ENCODE measurements at places on chromosomes 11 and 22.

- no peak for DNase-seq
These were observed at the start of gene FGF19 for GRCh38 chr11:69703768-69704507. Gene FGF19, minus strand, starts transcription at chr11:69704022. Its CDS starts 146 bp downstream, at chr11:69703876.

DNA sequence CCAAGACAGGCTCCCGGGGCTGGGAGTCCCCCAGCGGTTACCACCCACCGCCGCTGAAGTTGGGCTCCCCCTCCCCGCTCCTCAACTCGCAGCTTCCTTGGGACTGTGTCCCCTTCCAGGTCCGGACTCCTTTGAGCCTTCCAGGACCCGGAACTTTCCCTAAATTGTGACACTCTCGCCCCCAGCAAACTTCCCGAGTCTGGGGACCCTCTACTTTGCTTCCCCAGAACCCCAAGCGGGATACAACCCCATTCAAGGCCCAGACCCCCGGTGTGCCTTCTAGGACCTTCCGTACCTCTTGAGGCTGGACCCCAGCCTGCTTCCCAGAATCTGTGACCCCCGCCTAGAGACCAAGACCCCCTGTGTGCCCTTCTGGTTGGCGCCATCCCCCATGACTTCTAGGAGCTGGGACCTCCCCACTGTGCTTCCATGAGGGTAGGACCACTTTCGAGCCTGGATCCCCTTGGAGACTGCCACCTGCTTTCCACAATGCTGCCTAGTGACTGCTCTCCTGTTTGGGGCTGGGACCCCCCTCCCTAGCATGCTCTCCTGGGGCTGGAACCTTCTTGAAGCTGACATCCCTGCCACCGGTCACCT is 587 bp downstream of the MYRF start:
- no peak for DNase-seq

DNA sequence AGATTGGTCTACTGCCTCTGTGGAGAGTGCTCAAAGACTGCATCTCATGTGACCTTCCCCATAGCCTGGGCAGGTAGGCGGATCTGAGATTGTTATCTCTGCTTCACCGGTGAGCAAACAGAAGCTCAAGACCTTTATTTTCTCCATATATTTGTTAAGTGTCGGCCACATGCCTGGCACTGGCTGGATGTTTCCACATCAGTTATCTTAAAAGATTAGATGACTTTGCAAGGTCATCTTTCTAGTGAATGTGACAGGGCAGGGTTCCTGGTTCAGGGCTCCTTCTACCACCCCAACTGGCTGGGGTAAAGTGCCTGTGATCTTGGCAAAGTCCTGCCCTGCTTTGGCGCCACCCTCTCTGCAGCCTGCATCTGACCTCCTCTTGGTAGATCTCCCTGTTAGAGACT is 125.0 kb downstream of the CCDC81 start:
- no peak for DNase-seq

- DNase-seq: no peak
These were observed 2.7 kb upstream of the LDHAL6A start for GRCh38 chr11:18452927-18453326.

DNA sequence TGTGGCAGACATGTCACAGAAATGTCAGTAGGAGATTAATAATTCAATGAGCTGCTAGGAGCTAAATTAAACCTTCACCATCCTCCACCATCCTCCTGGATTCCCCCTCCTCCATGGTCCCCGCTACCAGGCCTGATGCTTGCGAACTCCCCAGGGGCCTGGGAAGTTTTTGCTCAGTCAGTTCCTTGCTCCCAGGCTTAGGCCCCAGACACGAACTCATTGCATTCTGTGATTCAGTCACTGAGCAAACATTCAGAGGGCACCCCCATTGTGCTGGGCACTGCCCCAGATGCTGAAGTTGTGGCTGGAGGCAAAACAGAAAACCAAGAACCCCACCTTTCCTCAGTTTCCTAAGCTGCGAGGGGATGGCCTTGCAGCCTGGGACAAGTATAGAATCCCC is 14.3 kb downstream of the NPTXR start:
- DNase-seq: no peak

GRCh38 chr11:69355346-69355940 is 61.5 kb downstream of the MYEOV start:
- no peak for DNase-seq

DNA sequence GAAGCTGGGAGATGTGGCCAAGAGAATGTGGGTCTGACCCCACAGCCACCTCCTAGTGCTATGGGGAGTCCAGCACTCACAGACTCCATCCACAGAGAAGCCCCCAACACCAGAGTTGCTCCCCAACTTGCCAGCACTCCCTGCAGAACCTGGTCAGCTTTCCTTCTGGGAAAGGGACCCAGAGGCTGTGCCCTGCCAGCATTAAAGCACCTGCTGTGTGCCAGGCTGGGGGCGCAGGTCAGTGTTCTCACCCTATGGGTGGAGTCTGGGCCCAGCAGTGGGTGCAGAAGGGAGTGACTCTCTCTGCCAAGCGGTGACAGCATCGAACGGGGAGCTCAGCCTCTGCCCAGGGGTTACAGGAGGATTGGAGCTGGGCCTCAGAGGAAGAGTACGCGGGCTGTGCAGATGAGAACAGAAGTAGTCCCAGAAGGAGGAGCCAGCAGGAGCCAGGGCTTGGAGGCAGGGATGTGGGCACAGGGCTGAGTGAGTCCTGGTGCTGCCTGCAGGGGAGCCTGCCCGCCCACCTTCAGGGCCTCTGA is 114.4 kb downstream of the MPPED1 start:
- DNase-seq: no peak

DNA sequence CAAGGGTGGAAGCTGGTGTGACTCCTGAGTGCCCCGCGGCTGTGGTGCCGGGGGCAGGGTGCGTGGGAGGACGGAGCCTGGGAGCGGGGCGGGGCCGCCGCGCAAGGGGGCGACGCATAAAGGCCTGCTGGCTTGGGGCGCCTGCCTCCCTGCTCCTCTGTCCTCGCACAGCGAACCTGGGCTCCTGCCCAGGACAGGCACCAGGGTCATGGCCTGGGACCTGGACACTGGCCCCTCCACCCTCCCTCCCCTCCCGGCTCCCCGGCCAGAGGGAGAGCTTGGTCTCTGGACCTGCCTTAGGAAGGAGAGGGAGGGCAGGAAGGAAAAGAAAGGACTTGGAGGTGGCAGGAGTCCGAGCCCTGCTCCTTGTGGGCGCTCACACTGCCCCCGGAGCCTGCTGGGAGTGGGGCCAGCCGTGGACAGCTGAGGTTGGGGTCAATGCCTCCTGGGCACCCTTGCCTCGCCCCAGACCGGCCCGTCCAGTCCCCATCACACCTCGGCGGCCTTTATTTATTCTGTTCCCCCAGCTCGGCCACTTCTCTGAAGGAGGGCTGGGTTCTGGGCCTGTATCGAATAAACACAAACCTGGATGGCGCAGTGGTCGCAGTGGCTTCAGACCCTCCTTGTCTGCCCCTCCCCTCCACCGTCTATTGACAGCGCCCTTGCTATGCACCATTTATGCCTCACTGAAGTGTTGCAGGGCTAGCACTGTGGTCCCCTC is 8.7 kb downstream of the SLC16A8 start:
- DNase-seq: no peak

DNA sequence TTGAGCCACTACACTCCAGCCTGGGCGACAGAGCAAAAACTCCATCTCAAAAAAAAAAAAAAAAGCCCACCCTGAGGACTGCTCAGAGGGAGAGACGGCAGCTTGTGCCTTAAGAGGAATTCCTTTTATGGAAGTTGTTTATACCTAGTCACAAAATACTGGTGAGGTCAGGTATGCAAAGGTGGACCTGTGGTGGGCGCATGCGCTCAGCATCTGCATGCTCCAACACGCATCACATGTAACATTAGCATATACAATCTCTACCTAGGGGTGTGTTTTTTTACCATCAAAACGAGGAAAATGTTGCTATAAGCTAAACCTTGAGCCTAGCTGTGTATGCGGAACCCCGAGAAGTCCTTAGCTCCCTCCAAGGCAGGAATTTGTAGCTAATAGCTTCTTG is 6.8 kb upstream of the SART1 start:
- no peak for DNase-seq

GRCh38 chr11:45713573-45713972 is 48.2 kb upstream of the CHST1 start:
- no peak for DNase-seq

- DNase-seq: no peak
These were observed 1.1 kb upstream of the IFITM10 start for GRCh38 chr11:1751531-1751921.

DNA sequence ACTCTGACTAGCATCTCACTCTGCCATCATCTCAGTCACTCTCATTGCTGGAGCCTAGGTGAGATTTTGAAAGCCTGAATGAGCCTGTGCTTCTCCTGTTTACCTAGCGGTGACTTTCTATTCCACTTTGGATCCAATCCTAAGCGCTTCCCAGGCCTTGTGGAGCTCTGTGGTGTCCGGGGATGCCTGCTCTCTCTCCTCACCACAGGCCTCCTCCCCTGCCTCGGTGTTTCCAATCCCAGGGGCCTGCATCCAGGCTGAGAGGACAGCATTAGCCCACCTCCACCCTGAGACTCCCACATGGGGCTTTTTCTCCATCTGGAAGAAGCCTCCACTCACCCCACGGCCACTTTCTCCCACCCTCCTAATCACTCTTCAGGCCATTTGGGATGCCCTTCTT is 380.3 kb downstream of the NTM start:
- no peak for DNase-seq

DNA sequence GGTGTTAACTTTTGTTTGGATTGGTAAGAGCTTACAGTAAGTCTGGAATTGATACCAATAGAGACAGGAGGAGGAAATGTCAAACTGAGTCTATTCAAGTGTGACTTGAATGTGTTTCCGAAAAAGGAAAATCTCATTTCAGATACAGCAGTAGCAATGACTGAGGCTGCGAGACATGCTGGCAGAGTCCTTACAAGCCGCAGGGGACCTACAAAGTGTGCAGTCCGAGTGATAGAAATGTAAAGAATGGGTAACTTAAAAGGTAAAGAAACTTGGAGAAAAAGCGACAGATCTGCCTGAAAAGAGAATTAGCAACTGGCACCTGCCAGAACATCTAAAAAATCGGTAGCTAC is 444 bp downstream of the CWF19L2 start:
- DNase-seq: no peak

DNA sequence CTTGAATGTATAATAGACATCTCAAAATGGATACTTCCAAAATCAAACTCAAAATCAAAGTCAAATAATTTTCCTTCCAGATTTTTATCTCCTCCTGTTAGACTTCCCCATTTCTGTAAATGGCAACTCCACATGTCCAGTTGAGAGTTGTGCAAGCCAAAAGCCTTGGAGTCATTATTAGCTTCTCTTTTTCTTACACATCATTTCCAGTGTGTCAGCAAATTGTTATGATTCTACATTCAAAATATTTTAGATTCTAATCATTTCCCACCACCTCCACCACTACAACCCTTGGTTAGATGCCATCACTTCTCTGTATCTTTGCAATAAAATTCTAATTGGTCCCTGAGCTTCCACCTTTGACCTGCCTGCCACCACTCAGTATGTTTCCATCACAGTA is 155.7 kb downstream of the CNTN5 start:
- DNase-seq: no peak

- no peak for DNase-seq
These were observed 1423.9 kb downstream of the BRD1 start for GRCh38 chr22:48403521-48404403.

GRCh38 chr11:134576286-134576685 is 164.2 kb upstream of the B3GAT1 start:
- no peak for DNase-seq

DNA sequence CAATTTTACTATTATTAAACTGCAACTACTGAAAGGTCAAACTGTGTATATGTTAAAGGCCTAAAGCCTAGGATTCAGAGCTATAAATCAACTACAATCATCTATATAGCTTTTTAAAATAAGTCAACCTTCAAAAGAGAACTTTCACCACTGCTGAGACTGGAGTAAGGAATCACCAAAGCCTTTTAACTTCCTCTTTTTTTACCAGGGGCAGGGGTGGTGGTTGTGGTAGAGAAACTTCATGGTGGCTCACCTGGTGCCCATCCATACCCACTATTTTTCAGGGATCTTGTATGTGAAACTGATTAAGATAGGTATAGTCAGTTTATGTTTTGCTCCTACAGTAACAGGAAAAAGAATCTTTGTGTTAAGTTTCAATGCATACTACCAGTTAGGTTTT is 31.5 kb downstream of the TSG101 start:
- no peak for DNase-seq

DNA sequence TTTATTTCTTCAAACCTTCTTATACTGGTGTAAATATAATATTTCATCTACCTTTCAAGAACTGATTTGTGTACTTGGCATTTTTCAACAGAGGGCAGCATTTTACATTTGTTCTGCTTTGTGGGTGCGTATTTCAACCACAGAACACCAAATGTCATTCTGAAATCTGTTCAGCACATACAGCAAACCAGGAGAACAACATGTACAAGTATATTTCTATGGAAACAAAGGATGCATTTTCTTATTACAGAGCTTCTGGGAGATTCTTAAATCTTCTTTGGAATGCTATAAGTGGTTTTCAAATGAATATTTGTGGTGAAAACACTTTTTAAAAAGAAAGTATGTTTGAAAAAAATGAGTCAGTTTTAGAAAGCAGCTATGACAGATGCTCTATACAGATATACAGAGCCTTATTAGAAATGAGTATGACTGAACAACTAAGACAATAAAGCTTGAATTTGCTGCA is 946.0 kb downstream of the FAM181B start:
- DNase-seq: peak; percentile 29

- DNase-seq: no peak
These were observed 42.9 kb downstream of the LRRC32 start for GRCh38 chr11:76627606-76628005.

DNA sequence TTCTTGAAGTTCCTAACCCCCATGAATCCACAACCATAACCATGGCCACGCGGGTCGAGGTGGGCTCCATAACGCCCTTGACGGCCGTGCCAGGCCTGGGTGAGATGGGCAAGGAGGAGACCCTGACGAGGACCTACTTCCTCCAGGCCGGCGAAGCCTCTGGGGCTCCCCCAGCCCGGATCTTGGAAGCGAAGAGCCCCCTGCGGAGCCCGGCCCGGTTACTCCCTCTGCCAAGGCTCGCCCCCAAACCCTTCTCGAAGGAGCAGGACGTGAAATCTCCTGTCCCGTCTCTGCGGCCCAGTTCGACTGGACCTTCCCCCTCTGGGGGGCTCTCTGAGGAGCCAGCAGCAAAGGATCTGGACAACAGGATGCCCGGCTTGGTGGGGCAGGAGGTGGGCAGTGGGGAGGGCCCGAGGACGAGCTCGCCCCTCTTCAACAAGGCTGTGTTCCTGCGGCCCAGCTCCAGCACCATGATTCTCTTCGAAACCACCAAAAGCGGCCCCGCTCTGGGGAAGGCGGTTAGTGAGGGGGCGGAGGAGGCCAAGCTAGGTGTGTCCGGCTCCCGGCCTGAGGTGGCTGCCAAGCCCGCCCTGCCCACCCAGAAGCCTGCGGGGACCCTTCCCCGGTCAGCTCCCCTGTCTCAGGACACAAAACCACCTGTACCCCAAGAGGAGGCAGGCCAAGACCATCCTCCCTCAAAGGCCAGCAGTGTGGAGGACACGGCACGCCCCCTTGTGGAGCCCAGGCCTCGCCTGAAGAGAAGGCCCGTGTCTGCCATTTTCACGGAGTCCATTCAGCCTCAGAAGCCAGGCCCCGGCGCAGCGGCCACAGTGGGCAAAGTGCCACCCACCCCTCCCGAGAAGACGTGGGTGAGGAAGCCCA is 75.7 kb downstream of the KIAA1671 start:
- DNase-seq: no peak

Data from kidney glomerular epithelial cell (primary cell).